ENCODE measurements at places on chromosomes 3 and 15.

DNA sequence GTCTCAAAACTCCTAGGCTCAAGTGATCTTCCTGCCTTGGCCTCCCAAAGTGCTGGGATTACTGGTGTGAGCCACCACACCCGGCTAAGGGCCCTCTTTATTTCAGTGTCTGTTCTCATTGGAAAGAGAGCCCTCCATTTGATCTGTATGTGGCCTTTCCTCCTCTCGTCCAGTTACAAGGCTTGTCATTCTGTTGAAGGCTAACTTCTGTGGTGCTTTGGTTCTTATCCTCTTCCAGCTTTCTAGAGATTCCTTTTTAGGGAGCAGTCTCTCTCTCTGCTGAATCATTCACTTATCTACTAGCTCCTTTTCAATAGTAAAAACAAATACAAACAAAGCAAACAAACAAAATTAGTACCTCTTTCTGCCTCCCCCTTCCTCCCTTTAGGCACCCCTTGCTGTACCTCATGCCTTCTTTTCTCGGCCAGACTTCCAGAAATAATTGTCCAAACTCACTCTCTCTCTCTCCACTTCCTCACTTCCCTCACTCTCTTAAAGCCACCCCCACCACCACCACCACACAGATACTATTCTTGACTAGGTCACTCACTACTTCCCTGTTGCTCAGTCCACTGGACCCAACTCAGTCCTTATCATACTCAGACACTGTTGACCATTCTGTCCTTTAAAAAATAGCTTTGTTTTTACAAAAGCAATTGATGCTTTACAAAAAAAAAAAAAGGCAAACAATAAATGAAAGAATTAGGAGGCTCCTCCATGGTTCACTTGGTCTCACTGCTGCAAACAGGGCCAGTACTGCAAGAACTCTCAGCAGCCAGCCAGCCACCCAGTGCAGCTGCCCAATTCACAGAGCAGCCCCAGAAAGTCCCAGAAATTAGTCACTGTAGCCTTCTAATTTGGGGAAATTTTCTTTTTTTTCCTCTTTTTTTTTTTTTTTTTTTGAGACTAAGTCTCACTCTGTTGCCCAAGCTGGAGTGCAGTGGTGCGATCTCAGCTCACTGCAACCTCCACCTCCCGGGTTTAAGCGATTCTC lies 31.7 kb upstream of the RAB11A start:
- no peak for DNase-seq

- no peak for DNase-seq
Measured at GRCh38 chr3:172179680-172180399, 140.5 kb downstream of the FNDC3B start.

GRCh38 chr15:72382146-72382545 lies 6.3 kb upstream of the HEXA start:
- DNase-seq = no peak

- no peak for DNase-seq
Measured at GRCh38 chr3:122091602-122092295, 36.6 kb downstream of the CD86 start.

- no peak for DNase-seq
Measured at GRCh38 chr3:12273045-12273695, 15.7 kb upstream of the PPARG start.

DNA sequence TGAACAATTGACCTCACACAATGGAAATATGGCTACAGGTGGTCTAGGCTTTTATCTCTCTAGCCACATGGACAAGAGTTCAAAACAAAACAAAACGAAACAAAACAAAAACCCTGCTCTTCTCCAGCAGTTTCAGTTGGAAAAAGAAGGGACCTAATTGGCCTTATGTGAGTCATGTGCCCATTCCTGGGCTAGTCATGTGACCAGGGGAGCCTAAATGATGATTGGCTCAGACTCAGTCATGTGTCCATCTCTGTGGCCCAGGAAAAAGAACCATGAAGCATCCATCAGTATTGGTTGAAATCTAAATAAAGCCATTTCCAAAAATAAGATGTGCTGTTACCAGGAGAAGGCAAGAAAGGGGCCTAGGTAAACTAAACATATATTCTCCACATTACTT lies 96.8 kb downstream of the ANXA2 start:
- no peak for DNase-seq

GRCh38 chr15:76517910-76518309 lies 181.3 kb downstream of the ISL2 start:
- no peak for DNase-seq

DNA sequence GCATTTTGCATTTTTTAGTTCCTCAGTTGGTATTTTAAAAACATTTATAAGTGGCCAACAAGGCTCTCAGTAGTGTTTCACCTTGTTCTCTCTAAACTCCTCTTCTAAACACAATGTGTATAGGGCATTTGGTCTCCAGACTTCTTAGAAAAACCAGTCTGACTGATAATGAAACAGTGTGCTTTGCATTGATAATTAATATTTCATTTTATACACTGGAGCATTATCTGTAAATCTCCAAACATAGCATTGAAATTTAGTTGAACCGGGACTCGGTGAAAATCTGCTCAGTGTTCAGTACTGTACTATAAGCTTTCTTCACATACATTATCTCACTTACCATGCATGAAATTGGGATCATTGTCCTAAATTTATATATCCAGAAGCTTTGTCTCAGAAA lies 53.6 kb downstream of the SETD5 start:
- DNase-seq = no peak

- no peak for DNase-seq
Measured at GRCh38 chr15:58477170-58477569, 45.4 kb downstream of the LIPC start.

DNA sequence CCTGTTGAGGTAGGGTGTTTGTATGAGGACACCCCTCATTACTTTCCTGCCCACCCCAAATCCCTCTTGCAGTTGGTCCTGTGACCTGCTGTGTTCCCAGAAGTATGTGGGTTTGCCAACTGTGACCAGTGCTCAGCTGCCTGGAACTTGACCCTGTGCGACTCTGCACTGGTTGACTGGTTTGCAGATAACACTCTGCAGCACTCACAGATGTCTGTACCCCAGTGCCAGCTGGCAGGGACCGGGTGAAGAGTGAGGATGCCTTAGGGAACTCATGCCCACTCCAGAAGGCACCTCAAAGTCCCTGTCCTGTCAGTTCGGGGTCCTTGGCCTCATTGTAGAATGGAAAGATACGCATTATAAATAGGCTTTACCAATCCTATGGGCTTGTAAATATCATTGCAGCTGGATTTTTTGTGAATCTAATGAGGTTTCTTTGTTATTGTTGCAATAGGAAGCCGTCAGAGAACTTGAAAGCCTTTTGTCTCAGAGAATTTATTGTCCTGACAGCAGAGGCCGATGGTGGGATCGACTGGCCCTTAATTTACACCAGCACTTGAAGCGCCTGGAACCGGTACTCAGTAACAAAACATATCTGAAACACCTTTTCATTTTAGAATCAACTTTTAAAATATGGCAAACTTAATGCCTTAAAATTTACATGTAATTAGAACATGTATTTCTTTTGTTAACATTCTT lies 18.2 kb downstream of the FAN1 start:
- DNase-seq = peak; percentile 54

DNA sequence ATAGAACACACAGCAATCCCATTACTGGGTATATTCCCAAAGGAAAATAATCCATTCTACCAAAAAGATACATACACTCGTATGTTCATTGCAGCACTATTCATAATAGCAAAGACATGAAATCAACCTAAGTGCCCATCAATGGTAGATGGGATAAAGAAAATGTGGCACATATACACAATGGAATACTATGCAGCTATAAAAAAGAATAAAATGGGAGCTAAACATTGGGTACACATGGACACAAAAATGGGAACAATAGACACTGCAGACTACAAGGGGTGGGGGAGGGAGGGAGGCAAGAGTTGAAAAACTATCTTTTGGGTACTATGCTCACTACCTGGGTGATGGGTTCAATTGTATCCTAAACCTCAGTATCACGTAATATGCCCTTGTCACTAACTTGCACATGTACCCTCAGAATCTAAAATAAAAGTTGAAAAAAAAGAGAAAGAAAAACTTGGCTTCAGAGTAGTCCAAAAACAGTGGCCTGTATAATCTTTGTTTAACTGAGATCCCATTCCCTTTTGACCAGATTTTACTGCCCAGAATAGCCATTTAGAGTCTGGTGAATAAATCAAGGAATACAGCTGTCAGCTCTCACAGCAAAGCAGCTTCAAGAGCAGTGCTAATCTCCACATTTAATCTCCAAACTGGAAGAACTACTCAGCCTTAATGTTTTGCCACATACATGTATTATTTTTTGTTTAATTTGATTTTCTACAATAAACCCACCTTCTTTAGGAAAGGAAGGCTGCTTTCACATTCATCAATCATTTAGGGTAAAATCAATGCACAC lies 54.5 kb upstream of the XRN1 start:
- no peak for DNase-seq

DNA sequence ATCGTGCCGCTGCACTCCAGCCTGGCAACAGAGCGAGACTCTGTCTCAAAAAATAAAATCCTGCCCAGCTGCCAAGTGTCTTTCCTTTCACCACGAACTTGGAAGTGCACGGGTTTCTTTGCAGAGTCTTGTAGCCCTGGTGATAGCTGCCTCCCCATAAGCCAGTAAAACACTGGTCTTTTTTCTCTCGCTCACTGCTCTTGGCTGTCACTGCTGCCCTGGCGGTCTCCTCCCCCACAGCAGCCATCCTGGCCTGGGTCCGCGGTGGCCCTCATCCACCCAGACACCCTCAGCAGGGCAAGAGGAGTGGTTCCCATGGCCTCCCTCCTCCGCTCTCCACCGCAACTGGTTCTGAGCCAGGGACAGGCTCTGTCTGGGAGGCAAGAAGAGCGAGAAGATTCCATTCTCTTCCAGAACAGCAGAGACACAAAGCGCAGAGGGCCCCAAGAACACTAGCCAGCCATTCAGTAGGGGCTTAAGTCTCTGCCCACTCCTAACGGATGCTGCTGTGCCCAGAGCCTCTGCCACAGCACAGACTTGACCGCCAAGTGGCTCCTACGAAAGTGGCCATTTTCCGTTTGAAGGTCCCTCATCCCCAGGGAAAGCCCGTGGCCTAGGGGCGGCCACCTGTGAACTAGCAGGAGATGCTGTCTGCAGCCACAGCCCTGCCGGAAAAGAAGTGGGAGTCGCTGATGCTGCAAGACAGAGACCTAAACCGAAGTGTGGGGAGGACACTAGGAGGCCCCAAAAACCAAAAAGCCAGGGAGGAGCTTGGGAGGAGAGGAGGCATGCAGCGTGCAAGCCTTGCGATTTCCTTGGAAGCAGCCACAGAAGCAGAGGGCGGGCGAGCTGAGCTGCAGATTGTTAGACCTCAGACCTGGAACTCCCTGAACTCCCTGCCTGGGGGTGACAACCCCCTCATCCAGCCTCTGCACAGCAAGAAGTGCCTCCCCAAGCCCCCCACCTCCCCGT lies 44.1 kb downstream of the KLHL25 start:
- DNase-seq = no peak

GRCh38 chr3:170751899-170752293 lies 118.1 kb downstream of the RPL22L1 start:
- DNase-seq = no peak

GRCh38 chr3:16329036-16329825 lies 64.2 kb downstream of the OXNAD1 start:
- no peak for DNase-seq

- no peak for DNase-seq
Measured at GRCh38 chr3:195001261-195001660, 269.7 kb downstream of the XXYLT1 start.

DNA sequence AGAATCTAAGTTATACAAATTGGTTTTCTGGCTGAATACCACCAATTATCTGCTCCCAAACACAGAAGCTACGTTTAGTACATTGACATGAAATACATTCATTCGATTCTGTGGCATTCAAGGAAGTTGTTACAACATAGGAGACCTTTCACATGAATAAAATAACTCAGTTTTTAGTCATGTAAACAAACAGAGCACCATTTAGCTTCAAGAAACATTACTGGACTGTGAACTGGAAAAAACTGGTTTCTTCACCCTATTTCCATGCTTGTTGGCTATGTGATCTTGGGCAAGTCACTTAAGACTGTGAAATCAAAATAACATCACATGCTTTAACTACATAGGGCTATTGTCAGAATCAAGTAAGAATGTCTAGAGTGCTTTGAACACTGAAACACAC lies 46.2 kb downstream of the NRG4 start:
- DNase-seq = no peak

DNA sequence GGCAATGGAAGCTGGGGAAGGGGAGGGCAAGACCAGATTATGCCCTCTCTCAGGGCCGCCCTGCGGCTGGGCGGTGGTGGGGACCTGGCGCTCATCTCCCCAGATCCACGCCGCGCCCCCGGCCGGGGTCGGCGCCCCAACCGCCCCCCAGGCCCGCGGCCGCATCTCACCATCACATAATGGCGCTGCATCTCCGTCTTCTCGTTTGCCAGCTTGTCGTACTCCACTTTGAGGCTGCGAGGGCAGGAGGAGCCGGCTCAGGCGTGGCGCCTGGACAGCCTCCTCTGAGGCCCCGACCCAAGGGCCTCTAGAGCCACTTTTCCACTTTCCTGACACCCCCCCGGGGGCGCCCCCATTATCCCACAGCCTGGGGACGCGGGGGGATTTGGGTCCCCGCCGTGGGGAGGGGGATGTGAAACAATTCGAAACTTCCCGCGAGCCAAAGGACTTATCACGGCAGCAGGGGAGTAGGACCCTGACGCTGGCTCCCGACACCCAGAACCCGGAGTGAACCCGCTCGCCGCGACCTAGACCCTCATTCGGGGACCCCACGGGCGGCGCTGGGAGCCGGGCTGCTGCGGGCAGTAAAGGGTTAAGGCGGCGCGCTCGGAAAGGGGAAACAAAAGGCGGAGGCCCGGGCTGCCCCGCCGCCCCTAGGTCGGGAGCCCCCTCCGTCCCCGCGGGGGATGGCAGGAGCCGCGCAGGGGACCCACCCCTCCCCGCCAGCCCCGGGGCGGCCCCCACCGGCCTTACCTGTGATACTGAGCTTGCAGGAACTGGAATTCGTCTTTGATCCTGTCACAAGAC lies 2.1 kb downstream of the TLE3 start:
- no peak for DNase-seq

GRCh38 chr15:34341381-34342212 lies 1.3 kb downstream of the NOP10 start:
- DNase-seq = no peak

- DNase-seq = no peak
Measured at GRCh38 chr3:130839813-130840212, 54.1 kb upstream of the ATP2C1 start.

DNA sequence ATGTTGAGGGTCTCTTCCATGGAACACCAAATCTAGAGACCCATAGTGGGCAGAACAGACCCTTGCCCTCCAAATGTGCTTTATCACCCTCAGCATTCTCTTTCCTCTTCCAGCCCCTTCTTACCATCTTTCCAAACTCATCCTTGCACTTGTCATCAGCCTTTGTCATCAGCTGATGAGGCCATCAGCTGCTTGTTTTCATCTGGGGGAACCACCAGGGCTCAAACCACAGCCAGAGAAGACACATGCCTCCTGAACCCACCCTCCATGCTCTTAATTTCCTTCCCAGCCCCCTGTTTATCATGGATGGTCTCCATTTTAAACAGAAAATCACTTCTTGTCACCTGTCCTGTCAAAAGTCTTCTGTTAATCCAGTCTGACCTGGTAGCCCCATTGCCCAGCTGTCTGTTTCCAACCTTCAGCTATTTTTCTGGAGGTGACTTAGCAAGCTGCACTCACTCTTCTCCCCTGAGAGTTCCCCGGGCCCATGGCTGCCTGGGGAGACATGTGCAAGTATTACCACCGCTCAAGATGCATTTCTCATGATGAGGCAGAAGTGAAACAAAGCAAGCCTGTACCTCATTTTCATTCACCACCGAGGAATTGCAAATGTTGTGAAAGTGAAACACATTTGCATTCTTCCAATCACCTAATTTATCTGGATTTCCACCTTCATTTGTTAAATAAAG lies 14.7 kb upstream of the SYNM start:
- DNase-seq = no peak

GRCh38 chr15:36614016-36614415 lies 34.6 kb downstream of the CDIN1 start:
- no peak for DNase-seq

Data from kidney epithelial cell (primary cell).